ENCODE measurements at places on chromosomes 12 and 14. TPM values are rescaled to one million over a fixed set of nuclear protein-coding genes. Genes with fewer than 3 reads are reported as not detected.

- no peak for ATAC-seq
Observed at GRCh38 chr12:92259291-92259690, 113.6 kb upstream of the BTG1 start.

- ATAC-seq: no peak
Observed at GRCh38 chr12:44507461-44507860, 368.7 kb downstream of the NELL2 start.

DNA sequence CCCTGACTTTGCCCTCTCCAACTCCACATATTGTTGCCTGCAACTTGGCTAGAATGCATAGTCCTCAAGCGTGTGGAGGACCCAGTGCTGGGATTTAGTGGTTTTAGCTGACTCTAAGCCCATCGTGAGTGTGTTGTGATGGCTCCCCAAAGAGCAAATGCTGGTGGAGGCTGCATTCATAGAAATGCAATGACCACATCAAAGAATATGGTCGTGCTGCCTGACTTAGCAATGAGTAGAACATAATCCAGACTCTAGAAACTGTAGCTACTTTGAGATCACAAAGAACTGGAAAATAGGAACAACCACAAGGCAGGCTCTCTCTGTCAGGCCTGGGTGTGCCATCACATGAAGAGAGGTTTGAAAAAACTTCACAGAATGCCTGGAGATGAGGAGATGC, 1.3 kb downstream of the DYRK4 start:
- ATAC-seq: no peak

DNA sequence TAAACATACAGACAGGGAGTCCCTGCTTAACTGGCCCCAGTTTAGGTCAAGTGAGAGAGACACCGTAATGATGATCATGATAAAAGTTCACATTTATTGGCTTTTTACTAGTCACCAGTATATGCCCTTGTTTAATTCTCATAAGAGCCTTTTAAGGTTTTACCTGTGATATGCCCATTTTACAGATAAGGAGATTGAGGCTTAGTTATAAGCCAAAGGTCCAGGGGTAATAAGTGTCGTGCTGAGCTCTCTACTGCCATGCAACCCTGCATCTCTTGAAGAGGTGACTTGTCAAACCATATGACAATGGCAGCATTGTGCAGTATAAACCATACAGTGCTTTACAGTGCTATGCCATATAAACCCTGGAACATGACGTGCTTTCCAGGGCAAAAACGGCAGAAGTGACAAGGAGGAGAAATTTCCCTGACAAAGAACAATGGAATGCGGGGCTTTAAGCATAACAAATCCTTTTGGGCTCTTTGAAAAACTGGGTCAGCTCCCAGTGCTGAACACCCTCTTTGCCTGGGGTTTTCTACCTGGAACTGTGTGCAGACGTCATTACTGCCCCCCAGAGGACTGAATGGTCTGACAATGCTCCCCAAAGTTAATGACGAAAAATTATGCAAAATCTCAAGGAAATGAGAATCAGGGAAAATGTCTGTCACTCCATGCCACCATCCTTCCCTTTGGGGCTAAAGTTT, 59.7 kb upstream of the C14orf132 start:
- ATAC-seq: no peak

- ATAC-seq: no peak
Observed at GRCh38 chr14:64417055-64417770, 29.1 kb downstream of the MTHFD1 start.

- ATAC-seq: no peak
Observed at GRCh38 chr14:100120522-100121269, 38.7 kb downstream of the DEGS2 start.

GRCh38 chr12:114809097-114809496, 125.1 kb upstream of the TBX3 start:
- ATAC-seq: no peak

DNA sequence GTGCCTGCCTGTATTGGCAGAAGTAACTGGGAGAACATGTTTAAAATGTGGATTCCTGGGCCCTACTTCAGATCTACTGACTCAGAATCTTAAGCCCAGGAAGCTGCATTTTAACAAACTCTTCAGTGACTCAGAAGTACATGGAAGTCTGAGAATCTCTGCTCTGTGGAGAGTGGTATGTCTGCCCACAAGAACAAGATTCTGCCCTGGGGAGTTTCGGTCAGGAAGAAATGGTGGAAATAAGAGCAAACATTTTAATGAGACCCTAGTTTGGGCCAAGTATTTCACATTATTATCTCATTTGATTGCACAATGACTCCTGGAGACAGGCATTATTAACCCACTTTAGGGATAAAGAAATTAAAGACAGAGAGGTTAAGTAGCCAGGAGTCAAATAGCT, 8.2 kb downstream of the ALDH1L2 start:
- no peak for ATAC-seq

GRCh38 chr14:35687335-35687939, 121.7 kb downstream of the RALGAPA1 start:
- ATAC-seq: peak; percentile 71

GRCh38 chr14:43649508-43649907, 857.6 kb downstream of the FSCB start:
- no peak for ATAC-seq

- ATAC-seq: no peak
Observed at GRCh38 chr12:34402228-34402898, 380.1 kb downstream of the ALG10 start.

GRCh38 chr12:63934936-63935335, 90.4 kb downstream of the SRGAP1 start:
- ATAC-seq: no peak

DNA sequence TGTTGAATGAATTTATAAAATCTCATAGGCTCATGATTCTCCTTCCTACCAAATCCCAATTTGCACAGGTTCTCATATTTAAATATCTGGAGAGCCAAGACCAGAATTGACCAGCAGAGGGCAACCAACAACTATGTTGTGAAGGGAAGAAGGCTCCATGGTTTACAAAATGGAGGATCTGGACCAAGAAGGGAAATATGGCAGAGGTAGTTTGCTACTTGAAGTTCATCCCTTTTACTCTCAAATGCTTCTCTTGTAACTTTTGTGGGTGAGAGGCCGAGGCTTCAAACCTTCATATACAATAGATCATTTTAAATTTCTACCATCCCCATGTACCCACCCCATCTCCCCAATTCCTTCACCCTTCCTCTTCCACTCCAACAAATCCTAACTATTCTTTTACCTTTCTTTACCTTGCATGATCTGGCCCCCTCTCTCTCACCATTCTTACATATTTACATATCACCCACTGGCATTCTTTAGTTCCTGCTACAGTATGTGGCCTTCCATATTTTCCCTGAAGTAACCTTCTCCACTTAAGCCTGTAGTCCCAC, 3.8 kb upstream of the SMARCC2 start:
- ATAC-seq: no peak

DNA sequence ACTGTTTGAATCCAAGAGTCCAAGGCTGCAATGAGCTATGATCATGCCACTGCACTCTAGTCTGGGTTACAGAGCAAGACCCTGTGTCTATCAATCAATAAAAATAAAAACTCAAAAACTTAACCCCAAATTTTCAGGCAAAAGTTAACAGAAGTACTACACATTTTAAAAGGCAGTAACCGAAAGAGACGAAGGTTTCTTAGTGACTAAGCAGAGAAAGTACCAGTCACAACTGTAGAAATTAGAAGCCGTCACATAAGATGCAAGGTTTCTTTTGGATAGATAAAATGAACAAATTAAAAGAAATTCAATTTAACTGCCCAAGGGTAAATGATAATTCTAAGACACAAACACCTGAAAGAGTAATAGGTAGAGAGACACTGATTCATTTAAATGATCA, 103.5 kb downstream of the MED13L start:
- ATAC-seq: no peak

DNA sequence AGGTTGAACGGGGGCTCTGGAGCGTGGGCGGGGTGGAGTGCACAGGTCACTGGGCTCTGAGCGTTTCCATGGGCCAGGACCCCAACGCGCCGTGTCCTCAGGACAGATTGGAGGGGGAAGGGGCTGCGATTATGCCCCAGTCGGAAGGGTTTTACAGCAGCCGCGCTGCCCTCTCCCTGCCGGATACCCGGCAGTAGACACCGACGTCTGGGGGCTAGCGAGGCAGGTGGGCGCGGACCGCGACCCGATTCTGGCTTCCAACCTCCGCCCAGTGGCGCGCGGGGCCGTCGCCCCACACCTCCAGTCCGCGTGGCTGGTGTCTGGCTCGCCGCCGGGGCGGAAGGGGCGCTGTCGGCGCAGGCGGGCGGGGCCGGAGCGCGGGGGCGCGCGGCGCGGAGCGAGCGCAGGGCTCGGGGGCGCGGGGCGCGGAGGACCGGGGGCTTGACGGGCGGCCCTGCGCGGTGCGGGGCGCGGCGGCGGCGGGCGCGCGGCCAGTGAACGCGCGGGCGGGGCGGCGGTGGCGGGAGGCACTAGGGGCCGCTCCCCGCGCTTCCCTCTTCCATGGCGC, 2.4 kb upstream of the KIF26A start:
- ATAC-seq: peak; percentile 12

DNA sequence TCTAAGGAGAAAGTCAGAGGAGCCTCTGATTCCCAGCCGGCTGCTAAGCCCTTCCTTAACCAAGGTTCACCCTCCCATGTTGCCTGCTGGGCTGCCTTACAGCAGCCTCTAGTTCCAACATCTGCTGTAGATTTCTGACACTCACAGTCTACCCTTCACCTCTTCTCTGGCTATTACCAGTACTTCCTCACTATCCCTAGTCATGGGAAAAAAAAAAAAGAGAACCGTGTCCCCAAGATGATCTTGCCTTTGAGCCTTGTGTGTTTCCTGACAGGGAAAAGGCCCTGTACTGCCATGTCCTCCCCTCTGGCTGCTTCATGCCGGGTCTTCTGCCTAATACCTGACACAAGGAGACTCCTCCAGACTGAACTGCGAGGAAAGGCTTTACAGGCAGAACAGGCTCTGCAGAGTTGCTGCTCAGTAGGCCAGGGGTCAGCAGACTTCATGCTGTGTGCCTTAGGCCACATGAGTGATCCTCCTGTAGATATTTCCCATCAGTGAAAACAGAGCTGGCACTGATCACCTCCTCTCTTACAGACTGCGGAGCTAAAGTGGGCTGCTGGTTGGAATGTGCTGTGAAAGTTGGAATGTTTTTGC, 46.8 kb downstream of the PRKCH start:
- ATAC-seq: no peak

GRCh38 chr14:42214981-42215491, 608.4 kb downstream of the LRFN5 start:
- no peak for ATAC-seq

DNA sequence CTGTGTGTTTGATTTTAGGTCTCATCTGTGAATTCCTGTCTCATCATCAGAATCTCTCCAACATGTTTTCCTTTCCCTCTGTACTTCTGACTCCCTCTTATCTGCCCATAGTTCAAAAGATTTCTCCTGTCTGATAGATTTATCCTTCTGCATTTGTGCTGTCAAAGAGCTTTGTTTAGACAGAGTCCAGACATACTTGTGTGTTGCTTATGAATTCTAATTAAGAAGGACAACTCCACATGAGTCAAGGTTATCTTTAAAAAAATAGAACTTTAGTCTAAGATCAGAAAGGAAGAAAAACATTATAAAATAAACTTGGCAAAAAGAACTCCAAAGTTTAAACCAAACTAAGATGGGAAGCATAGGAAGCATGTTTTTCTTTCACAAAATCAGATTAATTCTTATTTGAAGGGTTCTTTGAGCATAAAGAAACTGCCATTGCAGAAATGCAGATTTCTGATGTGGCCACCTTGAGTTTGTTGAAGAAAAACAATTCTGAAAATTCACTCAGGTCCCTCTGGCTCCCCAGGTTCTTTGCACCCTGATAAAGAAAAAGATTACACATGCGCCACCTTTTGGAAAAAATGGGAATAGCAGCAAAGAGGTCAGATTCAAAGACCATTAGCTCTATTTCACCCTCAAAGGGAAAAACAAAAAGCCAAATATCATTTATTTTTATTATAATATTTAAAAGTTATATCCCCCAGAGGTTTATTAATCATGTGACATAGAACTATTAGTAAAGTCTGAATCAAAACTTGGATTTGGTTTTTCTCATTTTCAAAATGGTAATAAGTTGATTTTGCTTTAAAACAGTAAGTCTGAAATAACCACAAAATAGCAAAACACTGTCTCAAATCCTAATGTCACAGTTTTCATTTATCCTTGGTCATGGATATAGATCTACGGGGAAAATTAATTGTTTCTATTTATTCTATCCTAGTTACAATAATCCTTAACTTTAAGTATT, 143.7 kb upstream of the DCN start:
- no peak for ATAC-seq

- no peak for ATAC-seq
Observed at GRCh38 chr12:101829639-101830366, 956 bp downstream of the GNPTAB start.

- ATAC-seq: no peak
Observed at GRCh38 chr12:96766232-96766631, 140.8 kb upstream of the NEDD1 start.

GRCh38 chr14:96235426-96235825, 20.6 kb upstream of the BDKRB1 start:
- ATAC-seq: no peak

DNA sequence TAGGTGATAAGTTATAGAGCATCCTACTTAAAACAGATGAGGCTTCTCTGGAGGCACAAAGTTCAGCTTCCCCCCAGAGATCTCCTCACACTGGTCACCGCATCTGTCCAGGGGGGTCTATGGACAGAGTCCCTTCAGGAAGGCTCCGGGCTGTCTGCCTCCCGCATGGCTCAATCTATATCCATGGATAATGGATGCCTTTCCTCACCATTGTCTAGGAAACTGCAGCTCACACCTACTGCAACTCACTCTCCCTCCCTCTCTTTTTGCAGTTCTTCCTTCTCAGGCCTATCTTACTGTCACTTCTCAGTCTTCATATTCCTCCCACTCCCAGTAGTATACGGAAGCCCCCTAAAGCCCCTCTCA, 100.6 kb upstream of the BCL2L14 start:
- ATAC-seq: no peak

GRCh38 chr14:63457498-63457897, 85.7 kb downstream of the PPP2R5E start:
- peak; percentile 70 for ATAC-seq

The CATSPERB gene
- total RNA-seq: 14.9 TPM

The PTGER2 gene
- total RNA-seq: 0.25 TPM

The RTN1 gene
- total RNA-seq: 126 TPM

The HPD gene
- not detected for total RNA-seq

The KLHL33 gene
- 0.35 TPM for total RNA-seq

The PIGH gene
- total RNA-seq: 21.7 TPM

The SLC7A8 gene
- 2.3 TPM for total RNA-seq

The DNAI7 gene
- 13.3 TPM for total RNA-seq

The BDKRB1 gene
- total RNA-seq: 0.27 TPM

The KRT83 gene
- total RNA-seq: not detected

The OR11G2 gene
- total RNA-seq: 0.81 TPM

The MIA2 gene
- total RNA-seq: 25.9 TPM

Measured in motor neuron (in vitro differentiated cells).